ENCODE measurements at places on chromosomes 3 and 15. TPM values are rescaled to one million over a fixed set of nuclear protein-coding genes. Genes with fewer than 3 reads are reported as not detected.

The MESP2 gene
- 1.8 TPM for total RNA-seq

The PLCB2 gene
- 17.7 TPM for total RNA-seq

The TMF1 gene
- total RNA-seq, result 34.7 TPM

The CDCP1 gene
- 3.4 TPM for total RNA-seq

The SAMD7 gene
- not detected for total RNA-seq

The TUBGCP5 gene
- 15.8 TPM for total RNA-seq

The RAB43 gene
- total RNA-seq, result 53.5 TPM

The C2CD4A gene
- total RNA-seq, result not detected

The LSMEM2 gene
- total RNA-seq, result not detected

The NDUFAF3 gene
- 164 TPM for total RNA-seq

The ITGA11 gene
- 246 TPM for total RNA-seq

The LCTL gene
- total RNA-seq, result not detected

The SAMMSON gene
- 25.3 TPM for total RNA-seq

The LEKR1 gene
- 4.2 TPM for total RNA-seq

The XCR1 gene
- not detected for total RNA-seq

The AMOTL2 gene
- total RNA-seq, result 161 TPM

The MORC1 gene
- total RNA-seq, result not detected

The XPC gene
- 49.2 TPM for total RNA-seq

The GCNT3 gene
- not detected for total RNA-seq

The FBN1 gene
- 300 TPM for total RNA-seq

The CYP1A1 gene
- not detected for total RNA-seq

The PIGBOS1 gene
- total RNA-seq, result 20.2 TPM

The HAUS2 gene
- 34.8 TPM for total RNA-seq

Measured in thoracic aorta (tissue), 2 donors.